NCI-H2171 (cell line): ENCODE measurements at places on chromosomes 13 and 19.

DNA sequence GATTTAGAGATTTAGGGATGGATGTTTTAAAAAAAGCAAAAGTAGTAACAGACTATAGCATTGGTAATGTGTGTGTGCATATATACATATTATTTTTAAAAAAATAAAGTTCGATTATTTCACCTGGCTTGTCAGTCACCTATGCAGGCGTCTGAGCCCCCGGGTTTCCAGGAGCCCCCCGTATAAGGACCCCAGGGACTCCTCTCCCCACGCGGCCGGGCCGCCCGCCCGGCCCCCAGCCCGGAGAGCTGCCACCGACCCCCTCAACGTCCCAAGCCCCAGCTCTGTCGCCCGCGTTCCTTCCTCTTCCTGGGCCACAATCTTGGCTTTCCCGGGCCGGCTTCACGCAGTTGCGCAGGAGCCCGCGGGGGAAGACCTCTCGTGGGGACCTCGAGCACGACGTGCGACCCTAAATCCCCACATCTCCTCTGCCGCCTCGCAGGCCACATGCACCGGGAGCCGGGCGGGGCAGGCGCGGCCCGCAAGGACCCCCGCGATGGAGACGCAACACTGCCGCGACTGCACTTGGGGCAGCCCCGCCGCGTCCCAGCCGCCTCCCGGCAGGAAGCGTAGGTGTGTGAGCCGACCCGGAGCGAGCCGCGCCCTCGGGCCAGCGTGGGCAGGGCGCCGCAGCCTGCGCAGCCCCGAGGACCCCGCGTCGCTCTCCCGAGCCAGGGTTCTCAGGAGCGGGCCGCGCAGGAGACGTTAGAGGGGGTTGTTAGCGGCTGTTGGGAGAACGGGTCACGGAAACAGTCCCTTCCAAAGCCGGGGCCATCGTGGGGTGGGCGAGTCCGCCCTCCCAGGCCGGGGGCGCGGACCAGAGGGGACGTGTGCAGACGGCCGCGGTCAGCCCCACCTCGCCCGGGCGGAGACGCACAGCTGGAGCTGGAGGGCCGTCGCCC lies 840 bp upstream of the CCNA1 start:
- no peak for DNase-seq

GRCh38 chr19:21608571-21608970 lies 103.2 kb downstream of the ZNF429 start:
- no peak for DNase-seq

DNA sequence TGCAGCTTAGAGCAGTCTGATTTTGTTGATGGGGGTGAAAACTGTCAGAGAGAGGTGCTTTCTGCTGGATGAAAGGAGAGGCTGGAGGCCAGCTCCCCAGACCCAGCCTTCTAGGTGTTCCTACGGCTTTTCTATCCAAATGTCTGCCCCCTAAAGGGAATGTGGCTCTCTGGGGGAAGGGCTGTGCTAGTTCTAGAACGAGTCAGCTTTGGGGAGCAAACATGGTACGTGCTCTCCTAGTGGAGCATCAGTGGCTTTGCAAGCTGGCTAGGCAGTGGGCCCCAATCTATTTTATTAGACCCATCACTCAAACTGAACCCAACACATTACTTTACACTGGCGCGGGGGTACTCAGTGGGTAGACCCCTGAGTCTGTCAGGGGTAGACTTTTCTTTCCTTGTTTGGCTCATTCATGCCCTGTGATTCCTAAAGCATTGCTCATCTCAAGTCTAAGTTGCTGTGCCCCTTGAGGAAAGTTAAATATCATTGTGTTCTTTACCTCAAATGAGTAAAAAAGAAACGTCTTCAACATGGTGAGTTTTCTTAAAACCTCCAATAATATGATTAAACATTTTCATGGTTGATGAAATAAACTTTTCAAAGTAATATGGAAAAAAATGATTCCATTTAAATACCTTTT lies 254.9 kb downstream of the DLEU7 start:
- DNase-seq: no peak

DNA sequence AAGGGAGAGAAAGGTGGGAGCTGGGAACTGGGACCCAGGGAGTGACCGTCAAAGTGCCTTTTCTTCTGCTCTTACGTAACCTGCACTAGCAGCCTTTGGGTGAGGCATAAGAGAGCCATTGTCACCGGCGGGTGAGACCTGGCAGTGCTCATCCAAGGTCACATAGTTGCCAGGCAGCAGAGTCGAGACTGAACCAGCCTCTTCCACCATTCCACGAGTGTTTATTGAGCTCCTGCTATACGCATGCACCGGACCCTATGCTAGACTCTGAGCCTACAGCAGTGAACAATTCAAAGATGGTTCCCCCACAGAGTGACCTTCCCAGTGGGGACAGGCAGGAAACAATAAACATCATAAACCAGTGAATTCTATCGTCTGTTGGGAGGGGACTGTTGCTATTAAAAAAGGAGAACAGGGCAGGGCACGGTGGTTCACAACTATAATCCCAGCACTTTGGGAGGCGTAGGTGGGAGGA lies 18.6 kb upstream of the STRN4 start:
- DNase-seq: no peak

- no peak for DNase-seq
These were observed 637.1 kb downstream of the UQCRFS1 start for GRCh38 chr19:28575816-28576215.

DNA sequence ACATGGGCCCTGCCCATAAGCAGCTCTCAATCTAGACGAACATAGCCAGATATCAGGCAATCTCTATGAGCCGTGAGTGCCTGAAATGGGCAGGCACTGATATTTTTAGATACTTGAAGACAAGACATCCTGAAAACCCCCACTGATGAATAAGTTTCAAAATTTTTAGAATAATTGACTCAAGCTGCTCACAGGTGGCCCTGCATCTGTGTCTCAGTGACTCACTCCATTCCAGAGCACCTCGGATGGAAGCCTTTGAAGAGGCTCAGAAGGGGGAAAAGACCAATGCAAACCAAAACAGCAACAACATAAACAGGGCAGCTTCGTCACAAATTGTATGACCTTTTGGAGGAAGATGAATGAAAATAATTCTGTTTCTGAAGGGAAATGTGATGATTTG lies 42.8 kb upstream of the SLC46A3 start:
- DNase-seq: no peak

DNA sequence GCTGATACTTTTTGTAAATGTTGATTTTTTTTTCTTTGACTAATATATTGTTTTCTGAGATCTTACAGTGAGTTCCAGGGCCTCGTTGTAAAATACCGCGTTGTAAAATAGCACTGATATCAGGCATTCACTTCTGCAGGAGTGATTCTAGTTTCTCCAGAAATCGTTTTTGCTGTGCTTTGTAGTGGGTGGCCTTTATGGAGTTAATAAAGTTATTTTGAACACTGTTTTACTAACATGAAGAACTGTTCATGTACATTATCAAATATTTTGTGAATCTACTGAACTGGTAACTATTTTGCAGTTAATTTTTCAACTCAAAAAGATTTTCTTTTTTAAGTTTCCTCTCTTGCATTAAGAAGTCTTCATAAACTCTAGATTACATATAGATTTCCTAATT lies 985 bp upstream of the ZNF266 start:
- DNase-seq: no peak

DNA sequence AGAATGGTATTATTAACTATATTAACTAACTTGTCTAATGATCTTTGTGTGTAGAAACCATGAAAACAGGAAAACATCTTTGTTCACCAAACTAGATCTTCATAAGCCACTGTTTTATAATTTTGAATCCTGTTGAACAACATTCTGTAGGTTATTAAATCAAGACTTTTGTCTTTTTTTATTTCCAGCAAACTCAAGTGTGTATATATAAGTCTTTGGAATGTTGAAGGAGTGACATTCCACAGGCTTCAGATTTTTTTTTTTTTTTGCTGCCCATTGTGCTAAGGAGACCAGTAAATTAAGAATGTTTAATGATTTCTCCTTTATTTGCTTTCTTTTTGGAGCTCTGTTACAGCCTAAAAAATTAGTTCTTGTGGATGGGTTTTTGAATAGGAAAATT lies 89.6 kb downstream of the LMO7 start:
- no peak for DNase-seq

DNA sequence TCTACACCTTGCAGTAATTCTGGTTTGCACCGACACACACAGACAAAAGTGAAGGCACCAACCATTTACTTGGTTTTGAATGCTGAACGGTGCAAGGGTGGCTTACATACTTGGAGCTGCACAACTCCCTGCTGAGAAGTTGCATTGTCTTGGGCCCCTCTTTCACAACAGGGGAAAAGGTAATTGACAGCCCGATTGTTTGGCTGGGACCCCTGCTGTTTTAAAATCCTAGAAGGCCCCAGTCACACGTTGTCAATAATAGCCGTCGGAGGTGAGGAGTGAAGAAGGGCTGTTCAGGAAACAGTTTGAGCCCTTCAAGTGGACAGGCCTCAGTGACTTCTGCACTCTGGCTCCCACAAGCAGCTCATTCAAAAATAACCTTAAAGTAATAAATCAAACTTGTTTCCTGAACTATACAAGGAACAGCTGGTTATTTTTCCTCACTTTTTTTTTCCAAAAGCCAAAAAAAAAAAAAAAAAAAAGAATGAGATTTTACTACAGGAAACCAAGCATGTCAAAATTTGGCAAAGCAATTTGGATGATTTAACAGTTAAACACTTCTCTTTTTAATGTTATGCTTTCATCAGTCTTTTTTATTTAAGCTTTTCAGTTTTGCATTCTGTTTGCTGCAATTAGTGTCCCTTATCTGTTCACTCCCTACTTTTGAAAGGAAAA lies 19.0 kb upstream of the SPRY2 start:
- no peak for DNase-seq

- no peak for DNase-seq
These were observed 52.1 kb upstream of the STK24 start for GRCh38 chr13:98629055-98629454.

GRCh38 chr19:485077-485476 lies 11.2 kb upstream of the MADCAM1 start:
- DNase-seq: peak; percentile 81
